ENCODE measurements at places on chromosomes 11 and 22.

- DNase-seq, result no peak
Observed at GRCh38 chr11:91394073-91394726, 830.4 kb upstream of the FAT3 start.

GRCh38 chr11:120775986-120776951, 247.6 kb upstream of the TBCEL start:
- no peak for DNase-seq

DNA sequence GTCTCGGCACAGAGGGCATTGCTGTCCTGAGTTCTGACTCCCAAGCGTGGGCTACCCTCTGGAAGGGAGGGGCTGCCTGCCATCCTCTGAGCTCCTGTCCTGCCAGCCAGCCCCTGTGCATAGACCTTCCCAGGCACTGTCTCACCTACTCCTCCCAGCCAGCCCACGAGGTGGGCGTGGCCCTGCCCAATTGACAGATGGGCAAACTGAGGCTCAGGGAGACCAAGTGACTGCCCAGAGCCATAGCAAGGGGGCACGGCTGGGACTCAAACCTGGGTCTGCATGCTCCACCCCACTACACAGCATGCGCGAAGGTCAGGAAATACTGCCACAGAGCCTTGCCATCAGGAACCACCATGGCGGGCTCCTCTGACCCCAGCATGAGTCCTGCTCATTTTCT, 29.4 kb upstream of the PRR5 start:
- no peak for DNase-seq

GRCh38 chr11:121106812-121107211, 5.8 kb downstream of the TECTA start:
- DNase-seq, result no peak

- no peak for DNase-seq
Observed at GRCh38 chr11:85040166-85040565, 587.0 kb downstream of the DLG2 start.

- no peak for DNase-seq
Observed at GRCh38 chr22:49650336-49651241, 177.1 kb downstream of the BRD1 start.

GRCh38 chr11:127559978-127560377, 559.4 kb upstream of the KIRREL3 start:
- DNase-seq, result no peak

DNA sequence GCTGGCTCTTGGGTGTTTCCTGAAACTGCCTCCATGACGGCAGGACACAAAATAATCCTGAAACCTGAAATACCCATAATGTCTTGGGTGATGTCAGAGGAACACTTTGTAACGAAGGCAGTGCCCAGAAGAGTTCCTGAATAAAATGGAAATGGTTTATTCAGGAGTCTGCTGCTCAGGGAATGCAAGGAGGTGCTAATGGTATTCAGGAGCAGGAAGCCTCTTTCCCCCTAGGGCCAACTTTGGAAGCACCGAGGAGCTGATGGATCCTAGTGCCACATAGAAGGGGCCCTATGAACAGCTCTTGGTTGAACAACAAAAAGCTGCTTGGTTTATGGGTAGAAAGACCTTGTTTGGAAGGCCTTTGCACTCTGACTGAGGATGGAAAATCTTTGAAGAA, 15.5 kb downstream of the TREH start:
- no peak for DNase-seq

GRCh38 chr22:24848559-24849168, 42.7 kb downstream of the SGSM1 start:
- no peak for DNase-seq

DNA sequence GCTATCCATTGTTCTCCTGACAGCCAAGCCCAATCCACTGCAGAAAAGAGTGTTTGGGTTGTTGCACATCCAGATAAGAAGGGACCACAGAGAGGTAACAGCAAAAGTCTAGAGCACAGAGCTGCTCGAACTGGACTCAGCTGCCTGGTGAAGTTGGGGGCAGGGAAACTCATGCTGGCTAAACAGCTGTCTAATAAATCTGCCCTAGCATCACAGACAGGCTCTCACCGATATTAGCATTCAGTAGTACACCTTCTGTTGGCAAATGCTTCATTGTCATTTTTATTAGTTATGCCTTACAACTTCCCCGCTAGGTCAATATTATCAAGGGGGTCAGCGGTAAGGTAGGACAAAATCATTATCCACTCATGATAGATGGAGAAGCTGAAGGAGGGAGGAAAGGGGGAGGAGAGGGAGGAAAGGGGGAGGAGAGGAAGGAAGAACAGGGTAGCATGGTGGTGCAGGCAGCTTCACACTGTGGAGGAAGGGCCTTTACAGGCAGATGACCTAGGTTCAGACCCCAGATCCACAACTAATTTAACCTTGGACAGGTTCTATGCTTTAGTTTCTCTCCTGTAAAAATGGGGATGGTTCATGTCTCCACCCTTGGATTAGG, 102.7 kb downstream of the LARGE1 start:
- DNase-seq, result no peak

GRCh38 chr22:27150544-27150941, 493.2 kb downstream of the MIAT start:
- DNase-seq, result peak; percentile 17

- DNase-seq, result no peak
Observed at GRCh38 chr11:106493751-106494150, 416.3 kb downstream of the AASDHPPT start.

Data from epithelial cell of esophagus (primary cell).